ENCODE measurements at places on chromosomes 2 and 18. TPM values are rescaled to one million over a fixed set of nuclear protein-coding genes. Genes with fewer than 3 reads are reported as not detected.

DNA sequence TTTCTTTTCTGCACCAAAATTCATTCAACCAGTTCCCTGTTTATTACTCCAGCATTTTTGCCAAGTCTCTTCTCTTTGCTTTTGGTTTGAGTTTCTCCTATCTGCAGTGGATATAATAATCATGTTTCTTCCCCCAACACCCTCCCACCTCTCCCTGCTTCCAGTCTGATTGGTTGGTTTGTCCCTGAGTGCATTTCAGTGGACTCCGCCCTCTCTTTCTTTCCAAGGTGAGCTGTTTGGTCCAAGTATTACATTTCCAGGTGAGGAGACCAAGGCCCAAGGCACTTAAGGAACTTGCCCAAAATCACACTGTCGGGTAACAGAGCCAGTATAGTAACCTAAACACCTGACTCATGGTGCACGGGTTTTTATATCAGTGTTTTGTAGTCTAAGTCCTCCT lies 17.7 kb downstream of the MRO start:
- no peak for DNase-seq

DNA sequence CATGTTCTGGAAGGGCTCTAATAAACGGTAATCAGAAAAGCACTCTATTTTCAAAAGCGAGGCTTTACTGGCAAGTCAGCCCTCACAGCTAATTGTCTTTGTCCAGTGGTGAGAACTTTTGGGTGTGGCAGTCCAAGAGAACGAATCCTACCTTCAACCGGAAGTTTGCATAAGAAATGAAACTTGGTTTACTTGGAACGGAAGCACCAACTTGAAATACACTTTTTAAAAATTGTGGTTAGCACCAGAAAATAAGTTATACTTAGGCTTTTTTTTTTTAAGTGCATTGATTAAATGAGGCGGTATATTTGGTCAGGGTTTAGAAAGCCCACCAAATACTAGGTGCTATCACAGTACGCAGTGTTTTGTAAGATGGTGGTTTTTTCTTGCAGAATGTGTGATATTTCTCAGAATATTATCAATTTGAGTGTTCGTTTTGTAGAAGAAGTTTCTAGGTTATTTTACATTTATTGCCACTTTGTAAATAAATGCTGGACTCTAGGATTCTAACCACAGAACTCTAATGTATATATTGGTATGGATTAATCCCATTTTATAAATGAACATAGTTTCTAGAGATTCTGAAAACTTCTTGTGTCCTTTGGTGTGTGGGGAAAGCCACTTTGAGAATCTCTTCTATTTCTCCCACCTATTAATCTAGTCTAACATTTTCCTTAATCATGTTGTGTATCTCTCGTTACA lies 1.2 kb downstream of the MYL12A start:
- DNase-seq: no peak

Gene CGREF1
- total RNA-seq: 1.5 TPM

DNA sequence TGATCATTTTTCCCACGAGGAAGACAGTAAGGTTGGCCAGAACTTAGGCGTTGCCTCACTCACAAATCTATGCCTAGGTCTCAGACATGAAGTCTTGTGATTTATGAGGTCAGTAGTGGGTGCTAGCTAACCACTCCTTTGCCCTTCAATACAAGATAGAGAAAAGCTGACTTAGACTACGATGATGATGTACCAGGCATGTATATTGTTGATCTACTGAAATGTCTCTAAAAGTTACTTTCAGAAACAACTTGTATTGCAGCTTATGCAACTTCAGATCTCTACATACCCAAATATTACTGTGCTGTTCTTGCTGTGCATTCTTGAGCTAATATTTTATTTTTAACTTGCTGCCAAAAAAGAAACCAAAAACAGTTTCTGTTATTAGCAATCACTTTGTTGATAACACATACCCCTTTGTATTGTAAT lies 30.6 kb downstream of the MAPRE2 start:
- DNase-seq: no peak

- no peak for DNase-seq
These were observed 79.8 kb upstream of the CYRIA start for GRCh38 chr2:16745466-16745865.

- DNase-seq: no peak
These were observed 140.7 kb upstream of the THUMPD2 start for GRCh38 chr2:39919511-39920306.

DNA sequence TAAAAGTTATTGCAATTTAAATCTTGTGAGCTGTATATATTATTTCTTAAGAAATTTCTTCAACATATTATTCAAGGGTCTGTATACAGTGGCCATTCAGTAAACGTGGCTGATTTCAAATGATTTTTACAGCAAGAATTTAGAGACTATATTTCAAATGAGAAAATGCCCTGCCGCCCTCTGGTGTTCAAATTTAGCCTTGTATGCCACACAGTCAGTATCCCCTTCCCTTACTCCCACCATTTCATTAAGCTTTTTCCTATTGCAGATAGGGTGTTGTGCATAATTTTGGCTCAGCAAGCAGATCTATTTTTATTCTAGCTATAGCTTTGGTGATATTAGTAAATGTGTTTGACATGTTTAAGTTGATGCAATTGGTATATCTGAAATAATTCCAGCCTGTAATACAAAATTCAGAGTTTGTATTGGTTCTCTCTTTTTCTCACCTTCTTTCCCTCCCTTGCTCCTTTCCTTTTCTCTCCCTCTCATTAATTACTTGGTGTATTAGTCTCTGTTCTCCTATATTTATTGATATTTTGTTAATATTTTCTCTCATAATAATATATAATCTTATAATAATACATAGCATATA lies 22.8 kb upstream of the SCN7A start:
- no peak for DNase-seq

Gene PFN4
- total RNA-seq: 1.2 TPM

Data from mesothelial cell of epicardium (in vitro differentiated cells).